ENCODE measurements at places on chromosomes 5 and 9.

GRCh38 chr5:116671211-116671736, 96.7 kb upstream of the SEMA6A start:
- DNase-seq: no peak

DNA sequence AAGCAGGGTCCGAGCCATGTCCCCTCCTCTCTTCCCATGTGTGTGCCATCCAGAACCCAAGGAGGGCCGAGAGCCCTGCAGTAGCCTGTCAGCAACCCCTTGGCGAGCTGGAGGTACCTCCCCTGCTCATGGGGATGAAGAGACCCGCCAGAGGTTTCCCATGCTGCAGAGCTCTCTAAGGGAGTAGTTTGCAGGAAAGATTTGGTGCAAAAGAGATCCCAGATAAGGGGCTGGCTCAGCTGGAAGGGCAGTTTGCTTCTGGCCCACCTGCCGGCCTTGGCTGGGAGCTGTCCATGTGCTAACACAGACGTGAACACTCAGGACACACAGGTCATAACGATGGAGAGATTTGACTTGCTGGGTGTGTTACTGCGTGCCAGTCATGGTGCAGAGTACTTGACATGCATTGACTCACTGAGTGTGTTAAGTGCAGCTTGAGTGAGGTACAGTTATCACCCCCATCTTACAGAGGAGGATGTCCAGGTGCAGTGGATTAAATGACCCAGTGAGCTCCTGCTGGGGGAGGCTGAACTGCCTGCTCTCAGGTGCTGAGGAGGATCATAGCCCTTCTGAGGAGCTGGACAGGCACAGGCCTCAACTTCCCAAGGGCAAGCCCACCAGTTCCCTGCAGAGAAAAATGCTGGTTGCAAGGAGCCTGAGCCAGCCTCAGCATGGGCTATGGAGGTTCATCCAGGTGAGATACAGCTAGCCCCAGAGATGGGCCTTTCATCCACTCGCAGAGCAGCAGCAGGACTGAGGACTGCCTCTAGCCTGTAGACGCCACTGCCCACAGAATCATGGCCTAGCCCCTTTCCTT, 6.3 kb upstream of the SLC25A48 start:
- DNase-seq: no peak

- DNase-seq: no peak
Observed at GRCh38 chr9:131616983-131617604, 71.8 kb downstream of the PRRT1B start.

DNA sequence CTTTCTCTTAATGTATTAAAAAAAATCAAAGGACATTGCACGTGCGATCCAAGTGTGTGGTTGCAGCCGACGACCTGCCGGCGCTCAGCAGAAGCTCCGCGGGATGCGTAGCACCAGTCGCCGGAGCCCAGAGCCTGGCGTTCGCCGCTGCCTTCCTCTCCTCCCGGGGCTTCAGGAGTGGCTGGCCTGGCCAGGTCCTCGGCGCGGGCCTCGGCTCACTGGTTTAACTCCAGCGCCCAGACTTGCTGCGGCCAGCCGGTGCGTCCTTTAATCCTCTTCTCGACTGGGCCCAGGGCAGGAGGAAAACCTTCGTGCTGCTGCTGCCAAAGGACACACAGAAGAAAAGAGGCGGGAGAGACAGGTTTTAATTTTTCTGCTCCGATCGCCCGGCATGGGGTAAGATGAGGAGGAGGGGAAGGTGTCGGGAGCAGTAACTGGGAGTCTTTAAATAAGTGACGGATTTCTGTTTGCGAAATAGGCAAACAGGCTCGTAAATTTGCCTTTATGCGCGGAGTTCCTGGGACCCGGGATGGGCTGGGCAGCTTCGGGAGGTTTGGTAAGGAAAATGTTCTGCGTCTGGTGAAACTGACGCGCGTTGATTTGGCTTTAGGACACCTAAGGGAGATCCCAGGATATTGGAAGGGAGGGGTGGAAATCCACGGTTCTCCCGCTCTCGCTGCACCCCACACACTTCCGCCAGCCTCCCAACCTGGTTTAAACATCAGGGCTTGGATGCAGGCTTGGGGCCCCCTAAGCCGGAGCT, 2.3 kb downstream of the HAND1 start:
- no peak for DNase-seq

GRCh38 chr5:106755789-106756188, 914.9 kb downstream of the EFNA5 start:
- no peak for DNase-seq

- no peak for DNase-seq
Observed at GRCh38 chr5:107639990-107640389, 30.7 kb downstream of the EFNA5 start.

- DNase-seq: no peak
Observed at GRCh38 chr5:151617841-151618710, 26.9 kb upstream of the FAT2 start.

DNA sequence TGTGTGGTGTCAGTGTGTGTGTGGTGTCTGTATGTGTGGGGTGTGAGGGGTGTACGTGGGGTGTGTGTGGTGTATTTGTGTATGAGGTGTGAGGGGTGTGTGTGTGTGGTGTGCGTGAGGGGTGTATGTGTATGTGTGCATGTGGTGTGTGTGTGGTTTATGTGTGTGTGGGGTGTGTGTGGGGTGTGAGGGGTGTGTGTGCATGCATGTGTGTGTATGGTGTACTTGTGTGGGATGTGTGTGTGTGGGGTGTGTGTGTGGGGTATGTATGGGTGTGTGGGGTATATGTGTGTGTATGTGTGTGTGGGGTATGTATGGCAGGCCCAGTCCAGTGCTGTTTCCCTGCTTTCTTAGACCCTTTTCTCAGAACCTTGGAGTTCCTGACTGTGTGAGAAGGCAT, 83.3 kb downstream of the PTTG1 start:
- no peak for DNase-seq

GRCh38 chr5:76688836-76689235, 27.1 kb upstream of the F2R start:
- no peak for DNase-seq

GRCh38 chr9:107218829-107219485, 64.1 kb upstream of the RAD23B start:
- no peak for DNase-seq

GRCh38 chr5:125370461-125371205, 624.2 kb upstream of the ZNF608 start:
- DNase-seq: no peak

DNA sequence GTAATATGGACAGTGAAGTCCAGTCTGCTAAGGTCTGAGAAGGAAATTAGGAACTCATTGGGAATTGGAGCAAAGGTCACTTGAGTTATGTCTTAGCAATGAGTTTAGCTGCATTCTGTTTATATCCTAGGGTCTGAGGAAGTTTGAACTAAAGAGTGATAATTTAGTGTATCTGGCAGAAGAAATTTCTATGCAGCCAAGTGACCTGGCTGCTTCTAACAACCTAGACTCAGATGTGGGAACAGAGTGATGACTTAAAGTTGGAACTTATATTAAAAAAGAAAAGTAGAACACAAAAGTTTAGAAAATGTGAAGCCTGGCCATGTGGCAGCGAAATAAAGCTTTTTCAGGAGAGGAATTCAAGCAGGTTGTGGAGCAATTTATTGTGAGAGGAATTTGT, 106.2 kb downstream of the PRDM9 start:
- DNase-seq: no peak

GRCh38 chr5:6253846-6254245, 124.5 kb downstream of the MED10 start:
- no peak for DNase-seq

DNA sequence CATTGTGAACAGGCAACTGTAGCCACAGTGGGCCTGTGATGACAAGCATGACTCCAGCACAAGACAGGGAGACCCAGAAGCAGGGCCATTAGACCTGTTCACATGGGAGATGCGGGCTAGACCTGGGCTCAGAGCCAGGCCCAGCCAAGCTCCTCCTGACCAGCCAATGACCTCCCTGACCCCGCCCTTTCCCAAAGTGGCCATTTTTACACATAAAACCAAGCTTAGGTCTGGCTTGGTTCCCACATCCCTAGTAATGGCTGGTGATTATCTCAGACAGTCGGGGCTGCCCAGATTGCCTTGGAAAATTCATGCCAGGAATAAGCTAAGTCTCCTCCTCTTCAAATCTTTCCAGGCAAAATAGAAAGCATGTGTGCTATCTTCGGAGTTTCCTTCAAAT, 94.1 kb downstream of the FRMD3 start:
- DNase-seq: no peak

- no peak for DNase-seq
Observed at GRCh38 chr5:10049858-10050455, 199.7 kb downstream of the ATPSCKMT start.

- DNase-seq: no peak
Observed at GRCh38 chr5:4630031-4630430, 510.1 kb upstream of the ADAMTS16 start.

- DNase-seq: no peak
Observed at GRCh38 chr5:59003124-59003523, 420.2 kb downstream of the RAB3C start.

DNA sequence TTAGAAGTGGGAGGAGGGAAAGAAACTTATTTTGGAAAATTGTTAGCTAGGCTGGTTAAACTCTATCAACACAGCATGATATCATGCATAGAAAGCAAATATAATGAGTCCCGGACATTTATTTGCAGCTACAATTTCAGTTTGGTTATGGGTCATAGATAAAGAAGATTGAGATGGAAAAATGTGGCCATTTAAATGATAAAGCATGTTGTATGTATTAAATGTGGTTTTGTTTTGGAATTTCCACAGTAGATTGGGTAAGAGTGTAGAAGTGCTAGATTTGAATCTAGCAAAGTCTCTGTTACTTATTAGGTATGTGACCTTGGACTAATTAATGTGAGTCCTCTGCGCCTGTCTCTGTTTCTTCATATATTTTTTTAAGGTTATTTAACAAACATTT, 217.4 kb downstream of the KDM4C start:
- no peak for DNase-seq

DNA sequence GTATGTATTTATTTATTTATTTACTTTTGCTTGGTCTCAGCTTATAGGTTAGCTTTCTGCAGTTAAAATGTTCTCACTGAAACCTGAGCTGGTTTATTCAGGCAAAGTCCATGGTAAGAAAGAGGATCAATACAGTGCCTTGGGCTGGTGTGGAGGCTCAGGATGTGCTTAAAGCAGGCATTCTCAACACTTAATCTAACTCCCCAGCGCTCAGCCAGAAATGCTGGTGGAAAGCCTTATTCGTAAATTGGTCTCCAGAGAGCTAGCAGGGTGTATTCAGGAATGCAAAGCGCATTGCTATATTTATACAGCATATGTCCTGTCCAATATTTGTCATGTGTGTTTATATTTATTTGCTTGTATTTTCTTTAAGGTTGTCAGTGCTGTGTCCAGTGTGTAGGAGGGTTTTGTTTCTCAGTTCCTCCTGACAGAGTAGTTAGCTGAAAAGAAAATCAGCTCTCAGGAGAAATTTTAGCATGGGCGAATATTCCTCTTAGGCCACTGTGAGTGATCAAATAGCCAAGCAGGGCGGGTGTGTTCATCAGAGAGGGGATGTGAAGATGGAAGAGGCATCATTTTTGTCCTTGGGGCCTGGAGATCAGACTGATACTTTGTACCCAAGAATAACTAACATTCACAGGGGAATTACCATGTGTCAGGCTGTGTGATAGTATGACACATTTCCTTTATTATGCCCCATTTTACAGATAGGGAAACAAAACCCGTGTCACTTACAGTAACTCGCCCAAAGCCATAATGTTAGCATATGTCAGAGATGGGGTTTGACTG, 65.8 kb downstream of the DOCK2 start:
- DNase-seq: no peak

DNA sequence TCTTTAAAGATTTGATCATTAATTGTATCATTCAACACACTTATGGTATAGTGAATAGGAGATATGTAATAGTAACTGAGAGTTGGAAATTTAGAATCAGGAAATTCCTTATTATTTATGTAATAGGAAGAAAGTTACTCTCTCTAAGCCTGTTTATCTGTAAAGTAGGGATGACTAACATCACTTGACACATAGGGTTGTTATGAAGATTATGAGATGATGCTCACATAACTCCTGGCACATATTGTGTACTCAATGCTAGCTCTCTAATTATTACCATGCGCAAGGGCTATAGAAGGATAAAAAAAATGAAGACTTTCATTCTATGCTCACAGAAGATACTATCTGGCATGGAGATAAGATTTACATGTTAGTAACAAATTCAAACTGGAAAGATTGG, 149.9 kb downstream of the ISOC1 start:
- no peak for DNase-seq

DNA sequence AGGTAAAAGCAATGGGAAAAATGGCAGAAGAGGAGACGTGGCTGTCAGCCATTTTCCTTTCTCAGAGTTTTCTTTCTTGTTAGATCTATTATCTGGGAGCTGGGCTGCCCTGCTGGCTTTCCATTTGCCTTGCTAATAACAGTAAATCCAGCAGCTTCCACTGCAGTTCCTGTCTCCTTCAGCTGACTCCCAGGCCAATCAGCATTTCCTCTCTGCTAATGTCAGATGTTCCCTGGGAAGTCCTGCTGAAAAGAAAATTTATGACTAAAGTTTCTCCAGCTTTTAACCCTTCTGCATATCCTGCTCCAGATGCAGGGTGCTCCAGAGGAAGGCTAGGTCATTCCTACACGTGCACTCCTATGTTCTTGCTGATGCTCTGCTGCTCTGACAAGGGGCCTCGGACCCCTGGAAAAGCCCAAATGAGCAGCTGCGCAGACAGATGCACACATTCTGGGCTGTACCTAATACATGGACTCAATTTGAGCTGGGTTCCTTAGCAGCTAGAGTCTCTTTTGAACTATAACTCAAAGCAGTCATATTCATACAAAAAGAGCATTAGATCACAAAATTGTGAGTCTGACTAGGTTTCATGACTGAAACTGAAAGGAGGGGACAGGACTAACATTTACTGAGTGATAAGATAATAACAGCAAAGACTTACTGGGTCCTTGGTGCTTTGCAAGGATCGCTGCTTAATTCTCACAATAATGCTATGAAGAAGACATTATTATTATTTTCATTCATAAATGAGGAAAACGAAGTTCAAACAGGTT, 182.2 kb downstream of the MAPKAP1 start:
- no peak for DNase-seq

DNA sequence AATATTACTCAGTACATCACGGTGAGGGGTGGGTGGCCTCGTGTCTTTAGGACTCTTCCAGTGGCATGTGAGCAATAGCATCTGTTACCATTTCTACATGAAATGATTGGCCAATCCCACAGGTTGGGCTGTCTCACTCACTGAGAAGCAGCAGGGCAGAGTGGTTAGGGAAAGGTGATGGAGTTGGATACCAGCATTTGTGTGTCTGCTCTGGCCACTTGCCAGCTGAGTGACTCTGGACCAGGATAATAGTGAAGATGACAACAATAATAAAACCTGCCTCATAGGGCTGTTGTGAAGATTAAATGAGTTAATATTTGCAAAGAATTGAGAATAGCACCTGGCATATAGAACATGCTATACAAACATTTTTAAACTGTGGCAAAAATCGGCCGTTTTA, 42.0 kb downstream of the IQGAP2 start:
- DNase-seq: no peak

- DNase-seq: no peak
Observed at GRCh38 chr5:176352116-176352878, 9.3 kb downstream of the KIAA1191 start.

DNA sequence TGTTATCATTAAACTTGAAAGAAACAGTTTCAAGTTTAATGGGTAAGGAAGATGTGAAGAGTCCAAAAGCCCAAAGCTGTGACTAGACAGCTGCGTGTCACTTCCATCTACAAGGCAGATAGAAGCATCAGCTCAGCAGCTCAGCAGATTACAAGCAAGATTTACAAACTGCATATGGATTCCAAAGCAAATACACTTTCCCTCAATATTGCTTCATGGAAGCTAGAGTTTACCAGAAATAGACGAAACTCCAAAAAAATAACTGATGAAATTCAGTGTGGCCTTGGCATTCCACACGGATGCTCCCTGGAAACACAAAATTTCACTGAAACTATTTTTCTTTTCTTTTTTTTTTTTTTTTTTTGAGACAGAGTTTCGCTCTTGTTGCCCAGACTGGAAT, 17.9 kb downstream of the MYO10 start:
- no peak for DNase-seq
